ENCODE measurements at places on chromosomes 4 and X. TPM values are rescaled to one million over a fixed set of nuclear protein-coding genes. Genes with fewer than 3 reads are reported as not detected.
A peak's percentile ranks its signal among the peaks of the same experiment; 100 is the strongest.

- no peak for DNase-seq
These were observed 64.5 kb downstream of the ARL9 start for GRCh38 chr4:56570041-56570440.

DNA sequence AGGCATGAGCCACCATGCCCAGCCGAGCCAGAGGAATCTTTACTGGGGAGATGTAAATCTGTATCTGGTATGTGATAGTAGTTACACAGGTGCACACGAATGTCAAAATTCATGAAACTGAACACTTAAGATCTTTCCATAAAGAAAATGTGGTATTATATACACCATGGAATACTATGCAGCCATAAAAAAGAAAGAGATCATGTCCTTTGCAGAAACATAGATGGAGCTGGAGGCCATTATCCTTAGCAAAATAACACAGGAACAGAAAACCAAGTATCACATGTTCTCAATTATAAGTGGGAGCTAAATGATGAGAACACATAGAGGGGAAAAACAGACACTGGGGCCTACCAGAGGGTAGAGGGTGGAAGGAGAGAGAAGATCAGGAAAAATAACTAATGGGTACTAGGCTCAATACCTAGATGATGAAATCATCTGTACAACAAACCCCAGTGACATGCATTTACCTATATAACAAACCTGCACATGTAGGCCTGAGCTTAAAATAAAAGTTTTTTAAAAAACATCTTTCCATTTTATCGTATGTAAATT is 7.8 kb downstream of the TMEM156 start:
- no peak for DNase-seq

DNA sequence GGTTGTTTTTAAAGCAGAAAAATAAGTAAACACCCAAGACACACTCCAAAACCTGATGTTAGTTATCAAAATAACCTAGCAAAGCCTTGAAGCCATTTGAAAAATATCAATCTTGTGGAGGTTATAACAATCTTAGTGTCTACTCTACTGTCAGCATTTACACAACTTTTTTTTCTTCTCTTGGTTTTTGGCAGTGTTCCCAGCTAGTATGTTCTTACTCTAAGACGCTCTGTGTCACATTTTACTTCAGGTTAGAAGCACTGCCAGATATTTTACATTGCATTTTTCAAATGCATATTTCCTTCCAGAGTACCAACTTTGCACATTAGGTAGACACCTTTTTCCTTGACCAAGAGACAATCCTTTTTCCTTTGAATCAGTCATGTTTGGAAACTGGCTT is 114.0 kb upstream of the INPP4B start:
- no peak for DNase-seq

DNA sequence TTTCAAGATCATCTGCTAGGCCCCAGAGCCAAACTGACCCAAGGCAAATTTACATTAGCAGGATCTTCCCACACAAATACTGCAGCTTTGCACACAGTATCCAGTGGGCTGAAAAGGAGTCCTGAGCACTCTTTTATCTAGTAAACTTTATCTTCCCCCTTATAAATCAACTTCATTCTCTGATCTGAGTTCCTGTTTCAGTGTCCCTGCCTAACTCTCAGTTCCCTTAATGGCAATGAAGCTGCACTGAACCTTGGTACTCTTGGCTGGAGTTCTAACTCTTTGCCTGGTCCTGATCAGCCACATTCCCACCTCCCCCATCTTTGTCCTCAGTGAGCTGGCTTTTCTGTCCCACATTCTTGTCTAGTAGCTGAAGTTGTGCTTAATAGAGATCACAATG is 37.4 kb downstream of the EDA2R start:
- no peak for DNase-seq

GRCh38 chrX:37830371-37830770 is 17.0 kb downstream of the DYNLT3 start:
- no peak for DNase-seq

DNA sequence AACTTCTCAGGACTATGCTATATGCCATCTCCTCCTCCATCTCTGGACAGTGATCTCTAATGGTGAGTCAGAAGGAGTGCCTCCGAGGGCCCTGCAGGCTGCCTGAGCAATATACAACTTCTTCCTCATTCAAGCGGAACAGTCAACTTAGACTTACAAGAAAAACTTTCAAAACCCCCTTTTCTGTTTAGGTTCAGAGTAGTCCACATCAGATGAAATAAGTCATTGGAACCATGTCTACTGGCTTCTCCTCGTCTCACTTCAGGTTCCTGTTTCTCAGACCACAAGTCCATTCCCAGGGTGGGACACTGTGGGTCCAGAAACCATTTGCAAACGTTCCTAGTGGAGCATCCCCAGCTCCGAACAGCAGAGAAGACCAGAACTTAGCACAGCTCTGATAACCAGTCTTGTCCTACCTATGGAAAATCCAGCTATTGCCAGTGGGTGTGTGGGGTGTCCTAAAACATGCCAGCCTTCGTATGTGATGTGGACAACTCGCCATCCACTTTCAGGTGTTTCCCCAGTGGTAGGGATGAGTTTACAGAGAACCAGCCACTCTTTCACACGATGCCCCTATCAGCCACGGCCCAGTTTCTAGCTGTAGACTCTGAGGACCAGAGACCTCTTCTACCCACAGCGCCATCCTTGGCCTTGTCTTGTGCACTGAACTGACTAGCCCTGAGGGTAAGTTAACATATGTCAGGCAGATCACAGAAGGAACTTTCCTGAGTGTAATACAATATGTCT is 32.7 kb upstream of the NKRF start:
- DNase-seq: no peak

DNA sequence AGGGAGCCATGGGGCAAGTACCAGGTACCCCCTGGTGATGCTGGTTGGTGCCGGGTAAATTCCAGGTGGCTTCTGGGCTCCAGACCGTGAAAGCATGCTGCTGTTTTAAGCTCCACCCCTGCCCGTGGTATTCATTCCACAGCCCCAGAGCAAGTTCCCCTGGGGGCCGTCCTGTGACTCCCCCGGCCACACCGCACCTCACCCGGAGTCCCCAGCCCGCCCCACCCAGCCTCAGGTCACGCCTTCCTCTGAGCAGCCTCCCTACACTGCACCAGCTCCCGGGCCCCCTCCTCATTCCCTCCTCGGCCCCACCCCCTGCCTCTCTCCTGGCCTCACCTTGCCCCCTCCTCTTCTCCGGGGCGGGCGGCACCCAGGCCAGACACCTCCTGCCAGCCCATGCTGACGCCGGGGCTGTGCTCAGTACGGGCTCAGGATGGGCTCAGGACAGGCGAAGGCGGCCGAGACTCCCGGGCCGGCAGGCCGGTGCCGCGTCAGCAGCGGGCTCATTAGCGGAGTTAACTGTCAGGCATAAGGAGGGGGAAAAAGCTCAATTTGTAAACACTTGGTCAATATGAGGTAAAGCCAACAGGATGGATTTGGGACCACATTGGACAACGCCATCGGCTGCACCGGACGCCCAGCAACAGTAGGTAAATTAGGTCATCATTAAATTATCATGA is 127.4 kb downstream of the FAM53A start:
- DNase-seq: no peak

- no peak for DNase-seq
These were observed 24.7 kb downstream of the TMEM47 start for GRCh38 chrX:34632384-34632783.

GRCh38 chrX:42472727-42473126 is 305.2 kb downstream of the PPP1R2C start:
- no peak for DNase-seq

GRCh38 chr4:112931001-112931400 is 118.5 kb upstream of the ANK2 start:
- no peak for DNase-seq

GRCh38 chrX:3485727-3486126 is 139.3 kb upstream of the MXRA5 start:
- DNase-seq: no peak

DNA sequence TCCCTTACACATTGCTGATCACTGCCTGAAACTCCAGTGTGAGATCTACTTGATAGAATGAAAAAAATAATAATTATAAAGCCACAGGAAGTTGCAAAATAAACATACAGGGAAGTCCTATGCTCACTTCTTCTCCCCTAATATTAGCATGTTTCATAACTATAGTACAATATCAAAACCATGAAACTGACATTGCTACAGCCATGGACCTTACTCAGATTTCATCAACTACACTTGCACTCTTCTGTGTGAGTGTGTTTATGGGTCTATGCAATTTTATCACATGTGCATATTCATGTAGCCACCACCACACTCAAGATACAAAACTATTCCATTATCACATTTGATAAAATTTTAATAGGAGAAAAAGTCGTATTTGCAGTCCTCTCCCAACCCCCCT is 57.3 kb downstream of the SPINK2 start:
- no peak for DNase-seq

DNA sequence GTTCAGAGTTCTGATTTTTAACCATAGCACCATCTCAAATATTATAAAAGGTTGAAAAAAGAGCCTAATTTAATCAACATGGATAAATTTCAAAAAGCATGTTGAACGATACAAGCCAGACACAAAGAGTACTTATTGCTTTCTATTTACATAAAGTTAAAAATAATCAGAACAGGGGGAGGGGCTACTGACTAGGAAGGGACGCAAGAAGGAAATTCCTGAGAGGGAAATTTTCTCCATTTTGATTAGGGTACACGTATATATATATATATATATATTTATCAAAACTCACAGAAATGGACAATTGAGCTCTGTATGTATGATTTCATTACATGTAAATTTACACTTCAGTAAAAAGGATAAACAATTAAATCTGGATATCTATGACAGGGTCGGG is 482 bp upstream of the MBTPS2 start:
- DNase-seq: no peak

GRCh38 chr4:114879916-114880669 is 233.3 kb downstream of the NDST4 start:
- no peak for DNase-seq

DNA sequence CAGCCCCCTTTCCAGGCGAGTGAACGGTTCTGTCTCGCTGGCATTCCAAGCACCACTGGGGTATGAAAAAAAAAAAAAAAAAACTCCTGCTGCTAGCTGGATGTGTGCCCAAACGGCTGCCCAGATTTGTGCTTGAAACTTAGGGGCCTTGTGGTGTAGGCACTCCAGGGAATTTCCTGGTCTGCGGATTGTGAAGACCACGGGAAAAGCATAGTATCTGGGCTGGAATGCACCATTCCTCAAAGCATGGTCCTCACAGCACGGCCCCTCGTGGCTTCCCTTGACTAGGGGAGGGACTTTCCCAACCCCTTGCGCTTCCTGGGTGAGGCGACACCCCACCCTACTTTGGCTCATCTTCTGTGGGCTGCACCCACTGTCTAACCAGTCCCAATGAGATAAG is 516.8 kb upstream of the FAM241A start:
- no peak for DNase-seq

GRCh38 chrX:125378770-125379169 is 59.1 kb downstream of the TEX13C start:
- DNase-seq: no peak

DNA sequence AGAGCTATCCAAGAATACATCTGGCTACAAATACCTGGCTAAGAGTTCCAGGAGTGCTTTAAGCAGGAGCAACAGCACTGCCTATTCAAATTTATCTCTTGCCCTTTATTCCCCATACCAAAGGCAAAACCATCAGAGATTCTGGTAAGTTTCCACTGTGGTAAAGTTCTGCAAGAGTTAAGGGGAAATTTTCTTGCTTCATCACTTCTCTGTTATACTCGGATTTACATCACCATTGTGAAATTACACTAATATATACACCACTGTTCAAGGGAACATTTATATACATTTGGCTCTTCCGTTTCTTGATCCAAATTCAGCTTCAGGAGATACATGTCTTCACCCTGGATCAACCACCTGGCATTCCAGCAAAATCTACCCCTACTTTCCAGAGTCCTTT is 70.8 kb upstream of the PTPN13 start:
- no peak for DNase-seq

DNA sequence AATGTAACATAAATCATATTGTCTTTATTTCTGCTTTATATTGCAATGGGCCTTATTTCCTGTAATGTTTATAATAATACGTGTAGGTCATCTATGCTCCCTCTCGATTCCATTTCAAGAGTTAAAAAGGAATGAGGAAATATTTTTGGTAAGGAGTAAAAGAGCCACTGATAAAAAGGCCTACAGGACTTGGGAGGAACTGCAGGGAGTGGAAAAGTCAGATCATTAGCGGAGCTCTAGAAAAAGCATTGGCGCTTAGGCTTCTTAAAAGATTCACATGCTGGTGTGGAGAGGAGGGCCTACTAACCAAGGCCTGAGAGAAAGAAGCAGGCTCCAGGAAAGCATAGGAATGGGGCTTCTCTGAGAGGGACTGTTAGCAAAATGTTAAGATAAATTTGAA is 82.9 kb upstream of the PNPLA4 start:
- DNase-seq: no peak

- DNase-seq: peak; percentile 31
These were observed 759 bp downstream of the ZC4H2 start for GRCh38 chrX:64975491-64975890.

DNA sequence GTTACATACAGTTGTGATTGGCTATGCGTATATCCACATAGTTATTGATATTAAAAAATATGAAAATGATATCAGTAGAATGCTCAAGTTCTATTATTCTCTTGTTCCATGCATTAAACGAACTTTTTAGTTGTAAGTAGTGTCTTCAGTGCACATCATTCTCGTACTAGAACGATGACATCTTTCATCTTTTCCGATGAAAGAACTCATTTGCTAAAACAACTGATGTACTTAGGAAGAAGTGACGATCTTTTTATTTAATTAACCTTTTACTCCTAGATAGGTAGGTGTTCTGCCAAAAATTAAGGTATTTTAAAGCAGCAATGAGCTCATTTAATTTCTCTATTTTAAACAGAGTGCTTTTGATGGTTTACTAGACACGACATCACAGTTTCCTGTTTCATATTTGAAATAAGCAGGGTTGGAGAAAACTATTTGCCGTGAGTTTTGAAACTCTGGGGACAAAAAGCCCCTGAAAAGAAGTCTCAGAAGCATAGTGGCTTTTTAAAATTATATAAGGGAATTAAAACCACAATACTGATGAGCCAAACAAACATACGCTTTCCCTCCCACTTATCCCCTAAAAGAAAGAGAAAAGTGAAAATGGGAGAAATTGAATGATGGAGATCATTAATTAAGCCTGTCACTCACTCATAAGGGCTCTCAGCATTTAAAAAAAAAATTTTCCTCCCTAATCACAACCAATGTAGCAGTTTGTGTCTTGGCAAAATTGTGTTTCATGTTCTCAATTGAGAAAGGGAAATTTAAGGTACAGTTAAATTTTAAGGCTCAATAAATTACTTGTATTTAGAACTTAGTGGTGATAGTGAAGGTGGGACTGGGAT is 25.6 kb downstream of the SPRY1 start:
- DNase-seq: no peak

DNA sequence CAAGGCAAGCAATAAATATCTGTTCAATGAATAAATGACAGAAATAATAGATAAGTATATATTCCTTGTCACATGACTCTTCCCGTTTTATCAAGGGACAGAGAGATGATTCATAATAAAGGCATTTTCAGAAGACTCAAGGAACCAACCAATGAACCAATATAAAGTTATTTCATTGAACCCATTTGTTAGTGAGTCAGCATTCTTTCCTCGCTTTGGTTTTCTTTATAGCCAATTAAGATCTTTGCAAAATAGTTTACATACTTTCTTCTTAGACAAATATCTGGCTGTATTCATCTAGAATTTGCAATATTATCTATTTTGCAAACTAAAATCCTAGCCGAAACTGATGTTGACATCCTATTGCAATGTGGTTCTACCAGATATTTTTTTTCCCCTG is 269.4 kb downstream of the IL15 start:
- DNase-seq: no peak

- no peak for DNase-seq
These were observed 72.2 kb downstream of the ENOX2 start for GRCh38 chrX:130830599-130831346.

FMR1NB gene
- total RNA-seq: not detected

NDNF gene
- 46.6 TPM for total RNA-seq

DSPP gene
- total RNA-seq: not detected

TRMT44 gene
- 39.7 TPM for total RNA-seq

AFF2 gene
- total RNA-seq: 5.4 TPM

HTN3 gene
- not detected for total RNA-seq
